Cardiac muscle cell (in vitro differentiated cells and primary cell): ENCODE measurements at places on chromosomes 5 and 9.
A peak's percentile ranks its signal among the peaks of the same experiment; 100 is the strongest.

DNA sequence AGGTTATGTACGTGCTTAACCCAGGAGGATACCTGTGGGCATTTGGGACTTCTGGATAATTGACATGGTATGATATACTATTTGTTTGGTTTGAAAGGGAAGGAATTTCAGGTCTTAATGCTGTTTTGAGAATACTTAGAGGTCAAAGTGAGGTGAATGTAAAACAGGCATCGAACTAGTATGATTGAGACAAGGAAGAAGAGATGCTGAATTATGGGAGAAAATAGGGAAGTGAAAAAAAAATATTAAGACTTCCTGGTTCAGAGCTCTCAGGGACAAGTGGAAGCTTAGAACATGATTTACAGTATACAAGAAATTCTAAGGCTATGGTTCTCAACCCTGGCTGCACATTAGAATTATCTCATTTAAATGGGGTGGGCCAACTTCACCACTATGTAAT lies 115.3 kb downstream of the CD180 start:
- DNase-seq: no peak

- no peak for DNase-seq
Observed at GRCh38 chr9:23622396-23622795, 203.6 kb downstream of the ELAVL2 start.

DNA sequence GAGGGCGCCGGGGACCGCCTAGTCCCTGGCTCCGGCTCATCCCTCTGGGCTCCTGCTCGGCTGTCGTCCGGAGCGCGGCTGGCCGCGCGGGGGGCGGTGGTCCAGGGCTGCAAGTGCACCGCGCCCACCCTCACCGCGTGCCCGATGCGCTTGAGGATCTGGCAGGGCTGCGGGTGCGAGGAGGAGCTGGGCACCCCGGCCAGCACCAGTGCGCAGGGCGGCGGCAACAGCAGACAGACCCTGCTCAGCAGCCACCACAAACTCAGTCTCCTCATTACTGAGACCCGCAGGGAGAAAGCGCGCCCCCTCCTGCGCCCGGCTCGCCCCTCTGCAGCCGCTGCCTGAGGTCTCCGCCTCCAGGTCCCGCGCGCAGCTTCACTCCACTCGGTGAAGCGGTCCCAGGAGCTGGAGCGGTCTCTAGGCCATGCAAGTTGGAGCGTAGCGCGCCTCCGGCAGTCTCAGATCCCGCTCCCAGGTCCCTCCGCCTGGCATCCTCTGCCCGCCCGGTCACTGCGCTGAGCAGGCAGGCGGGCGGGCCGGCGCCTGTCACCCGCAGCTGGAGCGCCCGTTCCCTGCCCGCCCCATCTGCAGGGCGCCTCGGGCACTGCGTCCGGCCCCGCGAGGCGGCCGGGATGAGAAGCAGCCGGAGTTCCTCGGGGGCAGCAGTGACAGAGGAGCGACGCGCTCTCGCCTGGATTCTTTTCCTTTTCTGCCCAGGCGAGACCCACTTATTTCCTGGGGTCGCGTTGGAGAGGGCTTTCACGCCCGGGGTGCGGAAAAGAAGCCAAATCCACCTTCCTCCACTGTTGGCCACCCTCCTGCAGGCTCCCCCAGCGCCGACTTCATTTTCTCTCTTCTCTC lies 512 bp downstream of the GRIN3A start:
- peak; percentile 39 for DNase-seq

DNA sequence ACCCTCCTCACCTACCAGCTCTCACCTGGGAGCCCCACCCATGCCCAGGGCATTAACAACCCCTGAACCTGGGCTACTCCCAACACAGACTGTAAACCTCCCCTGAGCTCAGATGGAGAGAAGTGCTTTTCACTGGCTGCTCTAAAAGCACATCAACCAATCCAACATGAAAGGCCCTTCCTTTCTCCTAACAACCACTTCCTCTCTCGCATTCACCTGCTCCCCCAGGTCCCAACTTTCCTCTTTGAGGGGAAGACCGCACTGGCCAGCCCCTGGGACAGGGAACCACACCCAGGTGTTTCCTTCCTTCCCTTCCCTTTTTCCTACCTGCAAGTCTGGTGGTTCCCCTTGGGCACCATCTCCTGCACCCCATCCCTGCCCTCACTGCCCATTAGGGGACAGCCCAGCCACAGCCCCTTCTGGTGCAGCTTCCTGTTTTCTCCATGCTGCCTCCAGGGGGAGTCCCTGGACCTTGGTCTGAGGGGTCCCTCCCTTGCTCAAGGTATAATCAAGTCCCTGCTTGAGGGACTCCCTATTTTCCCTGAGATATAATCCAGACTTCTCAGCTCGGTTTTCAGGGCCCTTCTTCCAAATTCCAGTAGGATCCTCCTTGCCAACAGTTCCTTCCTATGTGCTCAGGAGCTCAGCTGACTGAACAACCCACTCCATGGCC lies 30.5 kb upstream of the DAB2IP start:
- DNase-seq: peak; percentile 52

DNA sequence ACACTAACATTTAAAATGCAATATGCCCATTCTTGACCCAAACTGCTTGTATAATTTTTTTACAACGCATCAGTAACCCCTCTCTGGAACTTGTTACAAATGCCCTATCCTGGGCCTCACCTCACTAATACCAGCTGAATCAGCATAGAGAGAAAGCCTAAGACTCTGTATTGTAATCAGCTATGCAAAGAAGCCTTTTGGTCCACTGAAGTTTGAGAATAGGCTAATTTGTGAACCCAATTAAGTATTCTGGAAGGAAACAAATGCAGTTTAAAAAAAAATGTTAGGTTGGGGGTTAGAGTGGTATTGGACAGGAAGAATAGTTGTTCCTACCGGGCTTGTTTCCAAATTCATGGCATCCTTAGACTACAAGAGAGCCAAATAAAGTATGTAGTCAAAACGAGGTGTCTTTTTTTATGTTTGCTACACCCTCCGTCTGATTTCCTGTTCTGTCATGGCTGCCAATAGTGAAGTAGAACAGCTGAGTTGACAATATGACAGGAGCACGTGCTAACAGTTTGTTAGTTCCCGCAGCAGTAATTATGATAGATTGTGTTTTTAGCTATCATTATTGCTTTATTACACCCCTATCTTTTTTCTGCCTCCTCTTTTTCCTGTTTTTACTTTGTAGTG lies 1048.7 kb upstream of the NUDT12 start:
- no peak for DNase-seq

- DNase-seq: no peak
Observed at GRCh38 chr9:128892221-128892921, 10.4 kb downstream of the LRRC8A start.

GRCh38 chr5:83777856-83778255 lies 57.2 kb upstream of the HAPLN1 start:
- DNase-seq: no peak

DNA sequence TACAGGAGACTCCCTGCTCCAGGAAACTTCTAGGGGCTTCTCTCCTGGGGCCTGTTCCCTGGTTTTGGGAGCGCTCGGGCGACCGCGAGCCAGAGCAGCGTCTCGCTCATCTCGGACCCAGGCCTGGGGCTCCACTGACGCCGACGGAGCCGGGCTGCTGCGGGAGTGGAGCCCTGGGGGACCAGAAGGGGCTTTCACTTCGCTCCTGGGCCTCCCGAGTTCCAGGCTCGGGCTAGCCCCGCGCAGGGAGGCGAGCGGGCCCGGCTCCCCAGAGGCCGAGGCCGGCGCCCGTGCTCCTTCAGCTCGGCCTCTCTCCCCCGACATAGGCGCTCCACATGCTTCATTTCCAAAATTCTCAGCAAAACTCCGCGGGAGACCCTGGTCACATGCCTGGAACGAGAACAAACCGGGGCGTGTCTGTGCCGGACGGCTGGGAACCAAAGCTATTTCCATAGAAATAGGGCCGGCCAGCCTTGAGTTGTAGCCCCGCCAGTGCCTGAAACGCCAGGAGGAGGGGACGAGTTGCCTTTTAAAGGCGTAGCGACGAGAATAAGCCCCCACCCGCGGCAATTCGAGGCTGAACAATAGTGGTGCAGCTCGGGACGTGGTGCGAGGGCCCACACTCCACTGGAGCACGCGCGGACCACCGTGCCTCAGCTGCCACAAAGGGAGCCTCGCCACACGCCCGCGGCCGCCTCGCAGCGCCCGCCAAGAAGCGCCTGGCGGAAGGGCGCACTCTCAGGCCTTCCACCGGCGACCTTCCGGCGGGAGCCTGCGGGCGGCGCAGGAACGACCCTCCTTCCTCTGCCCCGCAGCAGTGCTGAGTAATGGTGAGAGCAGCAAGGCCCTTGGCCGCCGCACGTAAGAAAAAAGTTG lies 1.1 kb upstream of the G3BP1 start:
- peak; percentile 91 for DNase-seq

DNA sequence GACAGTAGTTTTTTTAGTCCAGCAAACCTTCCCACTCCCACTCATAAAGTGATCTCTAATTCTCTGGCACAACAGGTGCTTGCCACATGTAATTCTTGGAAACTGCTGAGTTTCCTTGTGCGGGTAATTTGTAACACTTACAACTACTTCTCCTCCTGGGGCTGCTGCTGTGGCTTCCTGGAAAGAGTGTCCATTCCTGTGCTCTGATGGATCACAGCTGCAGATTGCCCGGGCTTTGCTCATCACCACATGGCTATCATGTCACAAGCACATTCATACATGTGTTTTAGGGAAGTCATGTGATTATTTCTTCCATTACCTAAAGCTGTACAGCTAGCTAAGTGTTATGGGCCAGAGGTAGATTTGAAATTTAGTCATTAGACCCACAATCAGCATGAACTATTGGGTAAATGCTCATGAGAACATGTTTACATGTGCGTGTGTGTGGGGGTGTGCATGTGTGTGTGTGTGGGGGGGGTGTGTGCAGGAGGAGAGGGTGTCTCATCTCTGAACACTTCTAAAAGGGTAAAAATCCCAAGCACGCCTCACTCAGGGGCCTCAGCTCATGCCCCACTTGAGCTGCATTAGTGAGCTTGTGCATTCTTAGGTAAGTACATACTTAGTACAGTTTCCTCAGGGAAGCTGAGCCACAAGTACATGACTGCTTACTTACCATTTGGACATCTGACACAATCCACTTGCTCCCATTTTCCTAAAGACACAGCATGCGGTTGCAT lies 118.1 kb upstream of the CCDC112 start:
- peak; percentile 23 for DNase-seq

DNA sequence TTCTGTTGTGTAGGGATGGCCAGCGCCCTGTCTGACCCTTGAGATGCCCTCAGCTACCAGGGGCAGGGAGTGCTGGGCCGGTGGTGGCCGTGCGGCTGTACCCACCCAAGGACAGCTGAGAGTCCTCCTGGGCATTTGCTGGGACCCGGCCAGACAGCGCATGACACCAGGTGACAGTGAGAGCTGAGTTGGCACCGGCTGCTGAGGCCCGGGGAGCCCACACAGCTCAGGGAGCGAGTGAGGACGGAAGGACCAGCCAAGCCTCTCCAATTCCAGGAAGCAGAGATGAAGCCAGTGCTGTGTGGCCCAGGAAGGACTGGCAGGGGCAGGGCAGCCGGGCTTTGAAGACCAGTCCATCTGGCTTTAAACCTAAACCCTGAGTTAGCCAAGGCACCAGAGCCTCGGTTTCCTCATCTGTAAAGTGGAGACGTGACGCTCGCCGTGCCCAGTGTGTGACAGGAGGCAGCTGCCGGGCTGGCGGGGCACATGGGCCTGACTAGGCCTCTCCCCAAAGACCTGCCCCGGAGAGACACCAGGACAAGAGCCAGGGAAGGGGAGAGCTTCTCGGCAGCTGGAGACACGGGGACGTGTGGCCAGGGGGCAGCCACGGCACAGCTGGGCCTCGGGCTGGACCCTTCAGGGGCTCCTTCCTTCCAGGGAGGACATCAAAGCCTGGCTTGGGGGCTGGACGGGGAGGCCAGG lies 3.0 kb upstream of the AGPAT2 start:
- no peak for DNase-seq

DNA sequence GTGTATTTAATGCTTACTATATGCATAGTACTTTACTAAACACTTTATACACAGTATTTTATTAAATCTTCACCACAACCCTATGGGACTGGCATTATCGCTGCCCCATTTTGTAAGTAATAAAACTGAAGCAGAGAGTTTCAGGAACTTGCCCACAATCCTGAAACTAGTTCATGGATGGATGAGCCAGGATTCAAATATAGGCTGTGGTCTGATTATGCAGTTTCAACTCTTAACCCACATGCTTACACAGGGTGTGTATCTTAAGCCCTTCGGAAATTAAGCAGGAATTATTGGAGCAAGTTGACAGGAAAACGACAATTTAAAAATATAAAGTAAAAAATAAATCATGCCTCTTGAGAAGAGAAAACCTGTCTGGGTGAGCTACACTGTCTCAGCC lies 109.0 kb downstream of the ATP10B start:
- no peak for DNase-seq

GRCh38 chr5:73282383-73282782 lies 109.4 kb downstream of the TMEM174 start:
- no peak for DNase-seq

DNA sequence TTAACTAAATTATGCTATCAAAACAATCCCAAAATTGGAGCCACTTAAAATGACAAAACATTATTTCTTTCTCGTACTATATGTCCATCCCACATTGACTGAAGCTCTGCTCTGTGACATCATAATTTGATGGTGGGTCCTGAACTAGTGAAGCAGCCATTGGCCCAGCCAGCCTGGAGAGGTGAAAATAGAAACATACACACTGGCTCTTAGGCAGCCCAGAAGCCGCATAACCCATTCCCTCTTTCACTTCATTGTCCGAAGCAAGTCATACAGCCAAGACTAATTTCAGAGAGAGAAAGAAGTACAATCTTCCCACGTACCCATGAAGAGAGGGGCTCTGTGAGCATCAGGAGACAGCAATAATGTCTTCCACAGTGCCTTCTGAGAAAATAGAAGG lies 342.5 kb downstream of the NFIB start:
- no peak for DNase-seq

GRCh38 chr5:170421826-170422225 lies 32.7 kb upstream of the KCNMB1 start:
- DNase-seq: no peak

- DNase-seq: no peak
Observed at GRCh38 chr9:87292449-87293191, 205.0 kb upstream of the DAPK1 start.

DNA sequence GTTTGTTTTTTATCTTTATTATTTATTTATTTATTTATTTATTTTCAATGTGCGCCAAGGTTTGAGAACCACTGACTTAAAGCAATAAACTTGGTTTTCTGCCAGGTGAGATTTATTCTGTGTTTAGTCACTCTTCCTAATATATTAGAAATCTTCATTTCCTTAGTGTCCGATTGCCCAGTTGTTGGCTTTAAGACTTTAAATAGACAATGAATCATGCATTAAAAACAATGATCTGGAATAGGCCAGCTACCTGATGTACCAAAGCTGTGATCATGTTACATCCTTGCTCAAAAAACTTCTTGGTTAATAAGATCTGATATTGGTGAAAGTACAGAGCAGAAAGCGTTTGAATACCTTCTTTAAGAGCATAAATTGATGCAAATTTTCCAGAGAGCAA lies 52.1 kb upstream of the ERBIN start:
- no peak for DNase-seq
